Eye (tissue), 1 donor: ENCODE measurements at places on chromosomes 1 and 21.

GRCh38 chr1:117770981-117771531 lies 158.4 kb downstream of the GDAP2 start:
- no peak for DNase-seq

DNA sequence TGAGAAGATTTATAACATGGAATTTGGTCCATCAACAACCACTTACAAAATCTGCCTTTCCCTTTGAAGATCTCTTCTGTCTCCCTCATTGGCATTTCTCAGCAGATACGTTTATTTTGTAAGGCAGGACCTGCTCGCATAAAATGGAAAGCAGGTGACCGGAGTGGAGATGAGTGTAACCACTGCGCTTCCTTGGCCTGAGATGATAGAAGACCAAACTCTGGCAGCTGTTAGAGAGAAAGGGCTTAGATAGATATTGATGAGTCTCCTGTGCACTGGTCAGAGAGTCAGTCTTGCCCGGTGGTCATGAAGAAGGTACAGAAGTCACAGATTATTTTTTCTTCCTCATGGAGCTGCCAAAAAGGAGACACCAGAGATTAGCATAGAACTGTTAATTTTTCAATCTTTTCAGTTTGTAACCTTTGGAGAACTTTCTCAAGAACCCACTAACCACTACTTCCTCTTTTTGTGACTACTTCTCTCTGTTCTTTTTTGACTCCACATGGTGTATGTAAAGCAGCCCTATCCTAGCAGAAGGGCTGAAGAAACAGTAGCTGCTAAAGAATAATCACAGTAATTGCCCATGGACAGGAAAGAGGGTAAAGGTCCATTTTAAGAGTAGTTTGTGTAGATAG lies 47.6 kb downstream of the FCRL3 start:
- no peak for DNase-seq

- no peak for DNase-seq
Observed at GRCh38 chr1:13779930-13780329, 79.9 kb downstream of the PRDM2 start.

- no peak for DNase-seq
Observed at GRCh38 chr1:2807678-2808385, 6.3 kb upstream of the TTC34 start.

DNA sequence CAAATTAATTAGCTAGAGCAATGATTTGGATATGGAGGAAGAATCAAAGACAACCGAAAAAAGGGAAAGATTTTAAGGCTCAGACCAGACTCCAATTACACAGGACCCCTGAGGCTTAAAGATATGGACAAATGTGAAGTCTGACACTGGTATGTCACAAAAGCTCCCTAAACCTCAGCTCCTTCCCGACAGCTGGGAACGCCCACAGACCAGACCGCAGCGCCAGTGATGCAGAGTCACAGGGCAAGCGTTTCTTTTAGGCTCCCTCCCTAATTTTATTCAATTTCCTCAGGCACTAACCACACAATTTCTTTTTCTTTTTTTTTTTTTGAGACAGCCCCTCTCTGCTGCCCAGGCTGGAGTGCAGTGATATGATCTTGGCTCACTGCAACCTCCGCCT lies 40.2 kb downstream of the NID1 start:
- no peak for DNase-seq
